ENCODE measurements at places on chromosomes 12 and 14.

GRCh38 chr12:10283027-10283426, 24.6 kb upstream of the KLRD1 start:
- DNase-seq: no peak

- DNase-seq: no peak
Measured at GRCh38 chr12:19546611-19547162, 107.4 kb downstream of the AEBP2 start.

GRCh38 chr14:53925201-53925766, 31.3 kb downstream of the BMP4 start:
- DNase-seq: no peak

DNA sequence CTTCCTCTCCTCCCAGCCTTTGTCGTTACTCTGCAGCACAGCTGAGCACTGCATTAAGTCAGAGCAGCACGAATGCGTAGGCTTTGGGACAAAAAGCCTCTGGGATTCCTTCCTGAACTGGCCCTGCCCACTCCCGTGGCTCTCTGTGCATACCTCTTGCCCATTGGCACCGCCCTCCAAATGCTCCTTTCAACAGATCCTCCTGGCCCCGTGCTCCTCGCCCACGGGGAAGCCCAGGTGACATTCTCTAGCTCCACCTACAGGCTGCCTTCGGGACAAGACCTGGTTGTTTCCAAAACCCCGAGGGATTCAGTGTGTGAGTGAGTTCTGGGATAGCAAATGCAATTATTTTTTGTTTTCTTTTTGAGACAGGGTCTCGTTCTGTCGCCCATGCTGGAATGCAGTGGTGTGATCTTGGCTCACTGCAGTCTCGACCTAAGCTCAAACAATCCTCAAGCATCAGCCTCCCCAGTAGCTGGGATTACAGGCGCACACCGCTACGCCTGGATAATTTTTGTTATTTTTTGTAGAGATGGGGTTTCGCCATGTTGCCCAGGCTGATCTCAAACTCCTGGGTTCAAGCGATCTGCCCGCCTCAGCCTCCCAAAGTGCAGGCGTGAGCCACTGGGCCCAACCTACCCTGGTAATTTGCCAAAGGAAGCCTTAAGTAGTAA, 17.9 kb upstream of the TDRD9 start:
- peak; percentile 70 for DNase-seq

DNA sequence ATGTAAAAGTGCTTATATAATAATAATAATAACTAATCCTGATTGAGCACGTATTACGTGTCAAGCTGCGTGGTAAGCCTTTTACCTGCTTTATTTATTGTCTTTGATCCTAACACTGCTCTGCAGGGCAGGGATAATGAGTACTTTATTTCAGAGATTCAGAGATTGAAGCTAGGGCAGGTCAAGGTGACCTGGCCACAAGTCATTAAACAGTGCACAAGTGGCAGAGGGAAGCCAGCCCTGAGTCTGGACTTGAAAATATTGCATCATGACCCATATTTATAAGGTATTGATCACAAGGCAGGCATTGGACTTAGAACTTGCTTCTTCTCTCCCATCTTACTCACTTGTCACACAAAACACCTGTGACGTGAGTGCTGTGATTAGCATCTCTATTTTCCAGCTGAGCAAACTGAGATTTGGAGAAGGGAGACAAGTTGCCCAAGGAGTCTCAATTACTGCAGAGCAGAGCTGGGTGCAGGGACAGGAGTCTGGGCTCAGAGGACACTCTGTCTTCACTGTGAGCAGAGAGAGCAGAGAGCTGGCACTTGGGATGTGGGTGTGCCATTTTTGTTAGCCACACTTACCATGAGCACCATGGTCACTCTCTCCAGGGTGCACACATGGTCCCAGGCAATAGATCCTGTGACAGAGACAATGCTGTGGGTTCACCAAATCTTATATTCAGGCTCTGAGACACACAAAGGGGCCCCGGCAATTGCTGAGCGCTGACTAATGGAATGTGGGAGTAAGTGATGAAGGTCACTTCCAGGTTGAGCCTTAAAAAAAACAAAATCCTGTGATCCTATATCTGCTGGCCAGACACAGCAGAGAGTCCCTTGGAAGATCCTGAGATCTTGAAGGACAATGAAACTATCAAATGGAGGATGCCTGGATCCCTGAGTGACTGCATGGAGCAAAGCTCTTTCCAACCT, 113.2 kb upstream of the MED13L start:
- no peak for DNase-seq

DNA sequence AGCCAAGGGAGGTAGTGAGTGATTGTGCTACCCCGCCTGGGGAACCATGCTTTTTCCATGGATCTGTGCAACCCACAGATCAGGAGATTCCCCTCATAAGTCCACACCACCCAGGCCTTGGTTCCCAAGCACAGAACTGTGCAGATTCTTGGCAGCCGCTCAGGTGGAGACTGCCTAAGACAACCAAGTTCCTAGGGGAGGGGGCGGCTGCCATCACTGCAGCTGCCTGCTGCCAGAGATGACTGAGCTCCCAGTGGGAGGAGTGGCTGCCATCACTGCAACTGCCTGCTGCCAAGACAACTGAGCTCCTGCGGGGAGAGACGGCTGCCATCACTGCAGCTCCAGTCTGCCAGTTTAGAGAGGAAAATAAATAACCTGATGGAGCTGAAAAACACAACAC, 138.3 kb upstream of the GARIN2 start:
- no peak for DNase-seq

DNA sequence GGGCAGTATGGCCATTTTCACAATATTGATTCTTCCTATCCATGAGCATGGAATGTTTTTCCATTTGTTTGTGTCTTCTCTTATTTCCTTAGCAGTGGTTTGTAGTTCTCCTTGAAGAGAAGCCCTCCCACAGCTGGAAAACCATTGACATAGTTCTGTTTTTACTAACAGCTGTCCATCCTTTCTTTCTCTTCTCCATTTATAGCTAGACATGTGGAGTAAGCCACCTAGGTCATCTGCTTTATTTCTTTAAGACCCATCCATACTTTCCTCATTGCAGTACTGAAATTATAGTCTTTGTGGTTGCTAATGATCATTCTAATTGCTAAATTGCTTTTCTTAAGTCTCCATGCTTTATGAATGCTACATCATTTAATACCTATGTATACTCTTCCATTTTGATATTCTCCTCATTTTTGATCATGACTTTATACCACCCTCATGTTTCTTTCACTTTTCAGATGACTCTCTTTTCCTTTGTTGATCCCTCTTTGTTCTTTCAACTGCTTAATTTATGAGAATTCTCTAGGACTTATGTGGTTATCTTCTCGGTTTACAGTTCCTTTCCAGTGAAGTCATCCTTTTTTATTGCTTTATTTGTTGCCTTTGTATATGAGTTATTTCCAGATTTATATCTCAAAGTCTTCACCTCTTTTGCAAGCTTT, 114.2 kb downstream of the PCNX1 start:
- DNase-seq: no peak

- DNase-seq: no peak
Measured at GRCh38 chr14:93046705-93047050, 69.0 kb downstream of the ITPK1 start.

DNA sequence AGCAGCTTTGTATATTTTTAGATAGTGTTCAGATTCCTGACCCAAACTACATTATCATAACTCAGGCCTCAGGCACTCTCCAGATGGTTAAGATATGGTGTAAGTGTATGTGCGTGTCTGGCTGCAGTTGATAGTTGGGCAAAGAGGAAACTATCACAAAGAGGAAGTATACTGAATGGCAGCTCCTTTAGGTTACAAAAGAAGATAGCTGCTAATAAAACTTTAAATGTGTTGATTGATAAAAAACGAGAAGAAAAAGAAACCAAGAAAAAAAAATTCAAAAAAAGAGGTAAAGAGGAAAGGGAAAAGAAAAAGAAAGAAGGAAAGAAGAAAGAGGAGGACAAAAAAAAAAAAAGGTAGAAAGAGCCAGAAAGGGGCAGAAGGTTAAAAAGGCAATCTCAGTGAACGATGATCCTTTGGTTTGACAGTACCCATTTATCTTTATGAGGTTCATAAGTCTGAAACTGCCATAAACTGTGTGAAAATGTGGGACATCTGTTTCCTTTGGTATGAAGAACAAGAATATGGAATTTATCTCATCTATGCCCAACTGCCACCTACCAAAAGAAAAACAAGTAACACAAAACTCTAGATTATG, 42.2 kb downstream of the TAOK3 start:
- DNase-seq: no peak

GRCh38 chr12:71415336-71416231, 24.0 kb upstream of the LGR5 start:
- DNase-seq: peak; percentile 58

GRCh38 chr12:72110937-72111650, 161.1 kb upstream of the TRHDE start:
- DNase-seq: no peak

DNA sequence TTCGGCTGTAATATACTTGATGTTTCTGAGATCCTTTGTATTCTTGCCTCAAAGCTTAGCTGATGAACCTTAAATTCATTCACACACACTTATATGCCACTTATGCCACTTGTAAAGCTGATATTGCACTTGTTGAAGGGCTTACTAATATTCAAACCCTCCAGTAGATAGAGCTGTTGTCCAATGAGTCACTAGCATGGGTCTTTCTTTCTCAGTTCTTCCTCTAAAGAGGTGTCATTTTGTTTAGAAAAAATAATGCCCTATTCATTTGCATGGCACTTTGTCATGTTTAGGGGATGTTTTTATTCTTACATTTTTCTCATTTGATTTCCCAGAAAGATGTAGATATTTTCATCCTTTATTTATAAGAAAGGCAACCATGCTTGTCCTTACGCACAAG, 56.4 kb downstream of the MON2 start:
- DNase-seq: no peak

GRCh38 chr12:65568517-65568916, 255.8 kb upstream of the HMGA2 start:
- DNase-seq: no peak

GRCh38 chr12:120466560-120467315, 2.8 kb downstream of the SRSF9 start:
- DNase-seq: no peak
